ENCODE measurements at places on chromosomes 4 and X.

DNA sequence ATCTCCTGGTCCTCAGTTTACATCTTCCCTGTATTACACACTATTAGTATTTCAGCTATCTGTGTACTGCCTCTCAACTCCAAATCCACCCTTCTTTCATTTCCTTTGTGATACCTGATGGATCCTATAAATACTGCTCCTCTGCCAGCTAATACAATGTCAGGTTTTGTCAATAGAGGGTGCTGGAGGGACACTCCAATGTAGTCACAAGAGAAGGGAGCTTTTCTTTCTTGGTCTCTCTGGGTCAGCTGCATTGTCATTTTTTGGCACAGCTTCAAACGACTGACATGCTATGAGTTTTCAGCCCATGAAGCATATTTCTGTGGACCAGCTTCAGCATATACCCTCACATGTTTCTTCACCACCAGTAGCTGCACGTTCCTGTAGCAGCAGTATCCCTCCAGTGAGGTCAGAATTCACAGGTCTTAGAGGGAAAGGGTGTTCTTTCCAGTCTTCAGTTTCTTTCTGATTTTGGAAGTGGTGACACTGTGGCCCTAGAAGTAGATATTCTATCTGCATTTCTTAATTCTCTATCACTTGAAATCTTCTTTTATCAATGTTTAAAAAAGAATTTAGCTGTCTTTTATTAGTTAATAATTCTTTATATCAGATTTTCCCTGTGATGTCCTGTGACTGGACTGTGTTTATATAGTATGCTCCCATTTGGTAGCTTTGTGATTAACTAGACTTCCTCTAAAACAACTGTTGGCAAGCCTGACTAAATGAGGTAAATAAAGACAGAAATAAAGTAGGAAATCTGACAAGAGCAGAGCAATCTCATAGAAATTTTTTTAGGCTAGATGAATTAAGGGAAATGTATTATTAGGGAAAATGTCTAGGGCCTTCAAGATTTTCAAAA, 60.6 kb downstream of the GABRA2 start:
- no peak for DNase-seq

DNA sequence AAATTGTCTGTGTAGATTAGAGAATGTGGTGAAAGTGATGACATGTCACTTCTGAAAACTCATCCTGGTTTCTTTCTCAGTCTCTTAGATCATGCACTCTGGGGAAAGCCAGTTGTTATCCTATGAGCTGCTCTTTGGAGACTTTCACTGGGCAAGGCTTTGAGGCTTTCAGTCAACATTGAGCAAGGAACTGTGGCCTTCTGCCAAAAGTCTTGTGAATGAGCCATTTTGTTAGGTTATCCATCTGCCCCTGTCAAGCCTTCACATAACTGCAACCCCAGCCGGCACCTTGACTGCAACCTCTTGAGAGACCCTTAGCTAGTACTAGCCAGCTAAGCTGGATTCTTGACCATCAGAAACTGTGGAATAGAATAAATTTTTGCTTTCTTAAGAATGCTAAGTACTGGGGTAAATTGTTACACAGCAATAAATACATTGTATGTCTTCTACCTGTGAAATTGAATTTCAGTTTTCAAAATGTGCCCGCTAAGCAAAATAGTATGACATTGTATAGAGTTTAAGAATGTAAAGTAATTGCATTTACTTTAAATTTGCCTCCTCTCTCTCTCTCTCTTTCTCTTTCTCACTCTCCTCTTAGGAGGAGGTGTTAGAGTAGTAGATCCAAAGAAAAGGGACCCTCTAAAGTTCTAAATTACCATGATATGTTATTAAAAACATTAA, 1273.0 kb downstream of the RAPGEF2 start:
- DNase-seq: no peak

GRCh38 chr4:153207027-153207426, 2.8 kb downstream of the TRIM2 start:
- DNase-seq: no peak

DNA sequence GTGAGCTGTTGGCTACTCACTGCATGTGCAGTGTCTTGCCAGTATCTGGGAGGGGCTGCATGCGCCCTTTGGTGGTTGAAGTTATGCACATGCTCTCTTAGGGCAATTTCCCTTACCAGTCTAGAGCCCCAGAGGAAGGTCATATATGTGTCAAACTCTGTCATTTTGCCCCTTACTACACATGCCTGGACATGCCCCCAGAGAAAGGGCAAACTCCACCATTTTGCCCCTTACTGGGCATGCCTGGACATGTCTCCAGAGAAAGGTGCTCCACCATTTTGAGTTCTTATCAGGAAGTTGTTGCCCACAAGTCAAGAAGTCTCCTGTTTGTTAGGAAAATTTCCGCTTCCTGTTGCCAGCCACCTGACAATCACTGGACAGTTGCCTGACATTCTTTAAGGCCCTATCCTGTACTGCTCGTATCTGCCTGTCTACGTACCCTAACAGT, 56.4 kb upstream of the PLAC8 start:
- no peak for DNase-seq

- DNase-seq: no peak
These were observed 180.8 kb downstream of the RAPGEF2 start for GRCh38 chr4:159283696-159284095.

DNA sequence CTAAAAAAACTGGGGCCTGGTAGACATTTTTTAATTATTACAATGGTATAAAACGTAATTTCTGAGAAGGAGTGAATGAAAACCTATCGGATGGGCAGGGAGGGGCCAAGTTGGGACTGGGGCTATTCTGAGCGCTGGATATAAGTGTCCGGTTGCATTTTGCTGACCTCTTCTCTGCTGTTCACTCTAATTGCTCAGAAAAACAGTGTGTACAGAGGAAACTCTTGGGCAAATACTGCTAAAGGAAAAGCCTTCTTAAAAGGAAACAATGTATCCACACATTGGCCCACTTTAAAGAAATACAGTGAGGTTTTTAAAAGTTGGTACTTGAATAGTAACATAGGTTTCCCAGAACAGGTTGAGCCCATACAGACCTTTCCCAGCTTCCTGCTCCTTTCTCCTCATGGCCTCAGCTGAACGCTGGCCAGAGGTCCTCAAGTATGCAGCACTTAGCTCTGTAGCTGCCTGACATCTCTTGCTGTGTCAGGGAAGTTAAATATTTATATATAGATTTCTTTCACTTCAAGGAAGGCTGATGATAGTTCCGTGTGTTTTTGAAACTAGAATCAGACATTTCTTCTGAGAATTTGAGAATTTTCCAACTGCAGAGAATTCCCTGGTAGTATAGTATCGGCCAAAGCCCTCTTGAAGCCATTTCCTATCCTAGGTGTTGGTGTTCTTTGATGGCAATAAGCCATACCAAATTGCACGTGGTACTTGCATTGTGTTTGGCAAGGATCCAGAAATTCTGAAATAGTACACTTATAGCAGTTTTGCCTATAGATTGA, 97.1 kb upstream of the SLC4A4 start:
- DNase-seq: no peak

DNA sequence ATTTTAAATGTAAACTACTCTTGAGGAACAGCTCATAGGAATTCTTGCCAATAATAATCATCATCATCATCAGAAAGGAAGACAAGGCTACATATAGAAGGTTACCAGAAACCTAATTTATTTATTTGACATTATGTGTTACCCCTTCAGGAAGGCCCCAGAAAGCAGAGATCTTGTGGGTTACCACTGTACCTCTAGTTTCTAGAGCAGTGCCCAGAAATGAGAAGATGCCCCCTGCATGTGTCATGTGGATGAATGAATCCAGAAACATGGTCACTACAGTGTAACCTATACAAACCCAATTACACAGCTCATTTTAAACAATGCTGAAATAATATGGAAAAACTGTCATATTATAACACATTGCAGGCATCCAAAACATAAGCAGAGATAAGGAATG, 70.4 kb downstream of the ARAP2 start:
- no peak for DNase-seq

DNA sequence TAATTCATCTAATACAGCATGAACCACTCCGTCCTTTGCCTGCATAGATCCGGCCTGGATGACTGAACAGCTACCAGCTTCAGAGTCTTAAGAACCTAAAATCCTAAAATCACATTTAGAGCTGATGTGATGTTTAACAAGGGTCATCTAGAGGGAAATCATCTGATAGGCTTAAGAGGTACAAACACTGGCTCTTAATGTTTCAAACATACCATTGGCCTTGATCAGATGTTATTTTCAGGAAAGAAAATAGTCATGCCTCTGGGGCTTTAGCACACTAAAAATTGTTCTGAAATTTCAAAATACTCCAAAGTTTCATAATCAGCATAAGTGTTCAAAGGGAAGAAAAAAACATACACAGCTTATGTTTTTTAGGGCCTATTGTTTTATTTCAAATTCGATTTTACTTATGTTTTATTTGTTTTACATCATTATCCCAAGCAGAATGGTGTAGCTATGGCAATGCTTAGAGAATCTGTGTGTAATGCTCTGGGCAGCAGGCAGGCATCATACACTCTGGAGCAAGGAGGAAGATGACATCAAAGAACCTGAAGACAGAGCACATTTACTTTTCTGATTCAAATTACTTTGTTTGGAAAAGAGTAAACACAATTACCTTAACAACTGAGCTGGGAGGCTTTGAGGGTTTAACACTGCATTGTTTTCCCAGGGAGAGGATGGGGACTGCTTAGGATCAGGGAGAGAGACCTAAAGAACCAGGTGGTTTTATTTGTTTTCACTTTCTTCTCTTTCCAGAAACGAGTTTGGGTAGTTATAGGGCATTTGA, 25.3 kb upstream of the LEF1 start:
- no peak for DNase-seq

- DNase-seq: no peak
These were observed 185.9 kb downstream of the SHROOM3 start for GRCh38 chr4:76620723-76621468.

DNA sequence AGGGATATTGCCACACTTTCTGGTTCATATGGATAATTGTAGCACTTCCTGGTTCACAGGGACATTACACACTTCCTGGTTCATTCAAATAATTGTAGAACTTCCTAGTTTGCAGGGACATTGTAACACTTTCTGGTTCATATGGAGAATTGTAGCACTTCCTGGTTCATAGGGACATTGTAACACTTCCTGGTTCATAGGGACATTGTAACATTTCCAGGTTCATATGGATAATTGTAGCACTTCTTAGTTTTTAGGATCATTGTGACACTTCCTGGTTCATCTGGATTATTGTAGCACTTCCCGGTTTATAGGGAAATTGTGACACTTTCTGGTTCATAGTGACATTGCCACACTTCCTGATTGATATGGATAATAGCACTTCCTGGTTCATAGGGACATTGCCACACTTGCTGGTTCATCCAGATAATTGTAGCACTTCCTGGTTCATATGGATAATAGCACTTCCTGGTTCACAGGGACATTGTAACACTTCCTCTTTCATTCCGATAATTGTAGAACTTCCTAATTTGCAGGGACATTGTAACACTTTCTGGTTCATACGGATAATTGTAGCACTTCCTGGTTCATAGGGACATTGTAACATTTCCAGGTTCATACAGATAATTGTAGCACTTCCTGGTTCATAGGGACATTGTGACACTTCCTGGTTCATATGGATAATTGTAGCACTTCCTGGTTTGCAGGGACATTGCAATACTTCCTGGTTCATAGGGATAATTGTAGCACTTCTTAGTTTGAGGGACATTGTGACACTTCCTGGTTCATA, 59.2 kb upstream of the CD99 start:
- no peak for DNase-seq

GRCh38 chrX:130726661-130727060, 176.3 kb downstream of the ENOX2 start:
- DNase-seq: no peak

DNA sequence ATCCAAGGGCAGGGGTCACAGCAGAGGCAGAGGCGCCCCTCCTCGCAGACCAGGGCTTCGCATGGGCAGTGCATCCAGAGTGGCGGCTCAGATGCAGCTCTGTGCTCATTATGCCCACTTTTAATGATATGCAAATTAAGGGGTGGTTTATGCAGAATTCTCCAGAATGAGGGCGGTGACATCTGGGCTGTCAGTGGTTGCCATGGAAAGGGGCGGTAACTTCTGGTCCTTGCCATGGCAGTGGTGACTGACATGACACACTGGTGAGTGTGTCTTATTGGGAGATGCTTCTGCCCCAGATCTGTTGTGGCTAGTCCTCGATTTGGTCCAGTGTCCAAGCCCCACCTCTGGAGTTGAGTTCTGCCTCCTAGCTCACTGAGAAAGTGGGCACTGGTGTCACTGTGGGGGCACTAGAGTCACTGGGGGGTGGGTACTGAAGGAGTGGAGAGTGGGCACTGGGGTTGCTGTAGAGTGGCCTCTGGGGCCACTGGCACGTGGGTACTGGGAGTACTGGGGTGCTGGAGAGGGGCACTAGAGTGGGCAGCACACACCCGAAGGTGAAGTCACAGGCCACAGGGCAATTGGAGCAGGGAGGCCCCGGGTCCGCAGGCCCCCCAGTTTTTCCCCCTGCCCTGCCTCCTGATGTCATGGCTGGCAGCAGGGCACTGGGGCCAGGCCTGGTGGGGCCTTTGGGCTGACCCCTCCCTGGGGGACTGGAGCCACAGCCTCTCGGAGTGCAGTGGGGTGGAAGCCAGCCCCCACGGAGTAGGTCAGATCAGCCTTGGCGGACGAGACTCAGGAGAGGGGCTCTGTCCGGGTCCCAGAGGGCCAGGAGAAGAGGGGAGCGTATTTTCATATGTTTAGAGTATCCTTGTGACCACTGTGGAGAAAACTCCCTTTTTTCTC, 98.6 kb upstream of the NKX1-1 start:
- no peak for DNase-seq

- peak; percentile 65 for DNase-seq
These were observed 609 bp upstream of the SLC25A6 start for GRCh38 chrX:1392376-1393068.

DNA sequence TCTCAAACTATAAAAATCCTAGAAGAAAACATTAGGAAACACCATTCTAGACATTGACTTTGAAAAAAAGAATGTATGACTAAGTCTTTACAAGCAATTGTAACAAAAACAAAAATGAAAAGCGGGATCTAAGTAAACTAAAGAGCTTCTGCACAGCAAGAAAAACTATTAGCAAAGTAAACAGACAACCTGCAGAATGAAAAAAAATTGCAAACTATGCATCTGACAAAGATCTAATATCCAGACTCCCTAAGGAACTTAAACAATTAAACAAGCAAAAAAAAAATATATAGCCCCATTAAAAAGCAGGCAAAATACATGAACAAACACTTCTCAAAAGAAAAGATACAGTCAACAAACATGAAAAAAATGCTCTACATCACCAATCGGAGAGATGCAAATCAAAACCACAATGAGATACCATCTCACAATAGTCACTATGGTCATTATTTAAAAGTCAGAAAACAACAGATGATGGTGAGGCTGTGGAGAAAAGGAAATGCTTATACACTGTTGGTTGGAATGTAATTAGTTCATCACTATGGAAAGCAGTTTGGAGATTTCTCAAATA, 168.1 kb downstream of the EPHA5 start:
- DNase-seq: no peak

- DNase-seq: no peak
These were observed 538 bp upstream of the CYTL1 start for GRCh38 chr4:5019796-5020195.

DNA sequence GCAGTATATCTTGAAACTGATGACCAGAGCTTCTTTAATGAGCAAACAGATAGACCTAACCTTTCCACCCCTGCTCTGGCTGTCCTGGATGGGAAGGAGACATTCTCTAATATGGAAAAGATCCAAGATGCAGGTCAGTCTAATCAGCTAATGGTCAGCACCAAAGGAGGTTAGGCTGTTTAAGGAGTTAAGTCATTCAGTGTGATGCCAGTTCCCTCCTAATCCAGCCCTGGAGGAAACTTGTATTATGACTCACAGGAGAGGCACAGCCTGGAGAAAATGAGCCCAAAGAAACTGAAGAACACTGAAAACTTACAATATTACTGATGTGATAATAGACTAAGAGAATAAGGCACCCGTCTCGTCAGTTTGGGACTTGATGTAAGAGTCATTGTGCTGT, 323.0 kb downstream of the HNRNPD start:
- DNase-seq: no peak

All from prostate gland (tissue), 2 donors.